CD4-positive, alpha-beta T cell (primary cell): ENCODE measurements at places on chromosomes 5 and 9. TPM values are rescaled to one million over a fixed set of nuclear protein-coding genes. Genes with fewer than 3 reads are reported as not detected.

ISL1 gene
- total RNA-seq, result not detected

KCNV2 gene
- total RNA-seq, result not detected

PCDHB10 gene
- total RNA-seq, result not detected

TNC gene
- total RNA-seq, result 0.03 TPM

ZCCHC9 gene
- total RNA-seq, result 17.3 TPM

PCDHGA10 gene
- 0.08 TPM for total RNA-seq

PTPRD gene
- total RNA-seq, result not detected

VLDLR gene
- not detected for total RNA-seq

SLIT3 gene
- not detected for total RNA-seq

LMX1B gene
- total RNA-seq, result not detected

SLC45A2 gene
- not detected for total RNA-seq

LIX1 gene
- not detected for total RNA-seq
